ENCODE measurements at places on chromosomes 12 and 14.

- no peak for DNase-seq
Observed at GRCh38 chr12:130846369-130846768, 7.3 kb upstream of the STX2 start.

DNA sequence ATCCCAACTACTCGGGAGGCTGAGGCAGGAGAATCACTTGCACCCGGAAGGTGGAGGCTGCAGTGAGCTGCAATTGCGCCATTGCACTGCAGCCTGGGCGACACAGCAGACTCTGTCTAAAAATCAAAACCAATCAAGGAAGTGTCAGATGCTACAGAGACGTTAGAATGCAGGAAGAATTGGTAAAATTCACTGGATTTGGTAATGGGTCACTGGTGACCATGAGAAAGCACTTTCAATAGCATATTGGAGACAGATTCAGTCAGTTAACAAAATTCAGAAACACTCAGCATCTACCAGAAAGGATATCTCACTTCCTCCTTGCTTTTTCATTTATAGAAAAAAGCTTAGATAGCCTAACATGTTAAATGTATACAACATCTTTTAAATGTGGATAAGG is 17.5 kb downstream of the BIN2 start:
- DNase-seq = no peak

- DNase-seq = no peak
Observed at GRCh38 chr14:101657372-101657771, 96.1 kb downstream of the DIO3 start.

- DNase-seq = no peak
Observed at GRCh38 chr12:123951467-123951866, 21.2 kb downstream of the CCDC92 start.

GRCh38 chr12:120085920-120086645 is 30.5 kb downstream of the RAB35 start:
- no peak for DNase-seq

DNA sequence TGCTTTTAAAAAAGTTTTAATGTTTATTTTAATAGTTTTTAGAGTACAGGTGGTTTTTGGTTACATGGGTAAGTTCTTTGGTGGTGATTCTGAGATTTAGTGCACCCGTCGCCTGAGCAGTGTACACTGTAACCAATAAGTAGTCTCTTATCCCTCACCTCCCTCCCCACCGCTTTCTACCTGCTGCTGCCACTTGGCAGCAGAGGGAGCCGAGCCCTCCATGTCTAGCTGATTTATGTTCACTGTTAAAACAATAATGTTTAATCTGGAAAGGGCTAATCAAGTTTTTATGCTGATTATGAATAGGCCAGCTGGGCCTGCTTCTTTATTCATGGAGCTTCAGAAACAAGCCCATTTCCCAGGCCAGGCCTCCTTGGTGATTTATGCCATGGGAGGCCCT is 73.1 kb downstream of the ADCK1 start:
- no peak for DNase-seq

GRCh38 chr14:100623557-100623956 is 36.3 kb upstream of the BEGAIN start:
- no peak for DNase-seq

GRCh38 chr12:32462908-32463307 is 63.5 kb downstream of the FGD4 start:
- no peak for DNase-seq

DNA sequence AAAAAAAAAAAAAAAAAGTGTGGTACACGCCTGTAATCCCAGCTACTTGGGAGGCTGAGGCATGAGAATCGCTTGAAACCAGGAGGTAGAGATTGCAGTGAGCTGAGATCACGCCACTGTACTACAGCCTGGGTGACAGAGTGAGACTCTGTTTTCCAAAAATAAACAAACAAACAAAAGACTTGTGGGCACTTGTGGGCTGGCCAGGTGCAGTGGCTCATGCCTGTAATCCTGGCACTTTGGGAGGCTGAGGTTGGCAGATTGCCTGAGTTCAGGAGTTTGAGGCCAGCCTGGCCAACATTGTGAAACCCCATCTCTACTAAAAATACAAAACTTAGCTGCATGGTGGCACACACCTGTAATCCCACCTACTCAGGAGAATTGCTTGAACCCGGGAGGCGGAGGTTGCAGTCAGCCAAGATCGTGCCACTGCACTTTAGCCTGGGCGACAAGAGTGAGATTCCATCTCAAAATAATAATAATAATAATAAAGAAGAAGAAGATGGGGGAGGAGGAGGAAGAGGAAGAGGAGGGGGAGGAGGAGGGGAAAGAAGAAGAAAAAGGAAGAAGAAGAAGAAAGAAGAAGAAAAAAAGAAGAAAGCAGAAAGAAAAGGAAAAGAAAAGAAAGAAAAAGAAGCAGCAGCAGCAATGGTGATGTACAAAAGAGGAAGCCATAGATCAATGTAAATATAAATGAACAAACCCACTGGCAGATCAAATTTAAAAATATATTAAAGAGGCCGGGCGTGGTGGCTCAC is 27.9 kb upstream of the CCNT1 start:
- DNase-seq = no peak

All from left ventricle myocardium inferior (tissue), 1 donor.